ENCODE measurements at places on chromosomes 7 and 10.

DNA sequence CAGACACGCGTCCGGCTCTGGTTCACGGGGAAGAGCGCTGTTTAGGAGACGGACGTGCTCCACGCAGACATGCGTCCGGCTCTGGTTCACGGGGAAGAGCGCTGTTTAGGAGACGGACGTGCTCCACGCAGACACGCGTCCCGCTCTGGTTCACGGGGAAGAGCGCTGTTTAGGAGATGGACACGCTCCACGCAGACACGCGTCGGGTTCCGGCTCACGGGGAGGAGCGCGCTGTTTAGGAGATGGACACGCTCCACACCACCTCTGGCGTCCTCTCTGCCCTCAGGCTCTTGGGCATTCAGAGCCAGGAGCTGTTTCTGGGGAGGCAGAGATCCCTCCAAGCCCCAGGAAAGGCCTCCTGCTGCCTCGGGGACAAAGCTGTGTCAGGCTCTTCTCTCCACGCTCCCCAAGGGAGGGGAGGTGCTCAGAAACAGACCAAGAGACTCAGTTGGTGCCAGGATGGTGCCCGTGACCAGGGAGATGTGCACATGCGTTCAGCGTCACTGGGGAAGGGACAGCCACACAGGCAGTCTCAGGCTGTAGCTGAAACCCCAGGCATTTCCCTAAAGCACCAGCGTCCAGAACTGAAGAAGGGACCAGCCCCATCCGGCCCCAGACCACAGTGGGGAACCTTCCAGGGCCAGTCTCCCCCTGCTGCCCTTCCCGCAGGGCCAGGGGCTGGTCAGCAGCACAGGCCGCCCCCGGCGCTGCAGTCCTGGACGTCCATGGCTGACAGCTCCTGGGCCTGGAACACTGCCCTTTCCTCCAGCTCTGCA is 175.6 kb downstream of the ELFN1 start:
- DNase-seq: no peak

- DNase-seq: no peak
Observed at GRCh38 chr7:30630986-30631385, 36.3 kb downstream of the GARS1 start.

DNA sequence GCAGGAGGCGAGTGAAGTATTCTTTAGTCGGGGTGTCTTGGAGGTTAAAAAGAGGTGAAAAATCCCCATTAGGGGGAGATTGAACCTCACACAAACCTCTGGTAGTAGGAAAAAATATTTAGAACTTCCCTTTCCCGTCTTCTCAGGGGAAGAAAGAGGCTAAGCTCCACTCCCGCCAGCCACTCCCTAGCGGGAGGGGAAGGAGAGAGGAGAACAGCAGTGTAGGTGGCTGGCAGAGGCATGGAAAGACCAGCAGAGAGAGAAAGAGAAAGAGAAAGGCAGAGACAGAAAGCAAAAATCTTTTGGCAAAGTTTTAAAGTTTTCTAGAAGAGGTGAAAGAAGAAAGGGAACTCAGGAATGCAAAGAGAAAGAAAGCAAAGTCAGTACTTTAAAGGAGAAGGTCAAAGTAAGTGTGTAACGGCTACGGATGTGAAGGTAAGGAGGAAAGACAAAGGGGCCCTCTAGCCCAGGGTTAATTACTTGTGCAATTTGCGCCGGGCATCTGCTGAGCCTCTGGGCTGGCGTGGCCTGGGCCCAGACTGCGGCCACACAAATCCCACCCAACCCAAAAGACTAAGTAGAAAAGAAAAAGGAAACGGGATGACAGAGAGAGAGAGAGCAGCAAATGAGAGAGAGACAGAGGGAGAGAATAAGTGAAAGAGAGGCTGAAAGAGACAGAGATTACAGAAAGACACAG is 72.3 kb upstream of the ZNF746 start:
- DNase-seq: no peak

DNA sequence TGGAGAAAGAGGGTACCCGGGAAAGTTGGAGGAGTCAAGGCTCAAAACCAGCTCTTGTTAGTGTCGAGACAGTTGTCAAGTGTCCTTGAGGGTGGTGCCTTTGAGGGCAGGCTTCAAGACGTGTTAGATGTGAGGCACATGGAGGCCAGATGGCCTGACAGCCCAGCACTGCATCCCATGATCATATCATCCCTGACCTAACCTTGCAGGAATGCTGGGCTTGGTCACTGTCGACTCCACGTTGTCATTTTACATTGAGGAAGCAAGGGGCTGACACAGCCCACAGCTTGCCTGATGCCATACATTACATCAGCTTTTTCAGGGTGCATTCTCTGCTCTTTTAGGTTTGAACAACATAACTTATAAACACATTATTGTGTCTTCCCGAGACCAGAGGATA is 114.1 kb downstream of the ABCA13 start:
- peak; percentile 59 for DNase-seq

DNA sequence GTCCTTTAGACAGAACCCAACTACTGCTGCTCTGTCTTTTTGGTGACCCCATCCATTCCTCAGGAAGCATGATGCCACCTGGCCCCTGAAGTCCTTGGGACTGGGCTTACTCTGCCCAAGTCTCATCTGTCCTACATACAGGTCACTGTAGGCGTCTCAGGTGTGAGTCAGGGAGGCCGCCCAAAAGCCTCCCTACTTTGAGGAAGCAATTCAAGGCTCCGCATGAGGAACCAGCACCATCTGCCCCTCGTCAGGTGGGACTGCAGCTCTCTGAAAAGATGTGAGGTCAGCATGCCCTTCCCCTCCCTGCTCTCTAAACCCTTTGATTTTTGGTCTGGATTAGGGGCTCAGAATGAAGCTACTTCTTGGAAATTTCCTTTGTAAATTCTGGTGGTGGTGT is 354.8 kb downstream of the CXCL12 start:
- DNase-seq: no peak

GRCh38 chr7:51314726-51315125 is 1.9 kb downstream of the COBL start:
- DNase-seq: no peak

DNA sequence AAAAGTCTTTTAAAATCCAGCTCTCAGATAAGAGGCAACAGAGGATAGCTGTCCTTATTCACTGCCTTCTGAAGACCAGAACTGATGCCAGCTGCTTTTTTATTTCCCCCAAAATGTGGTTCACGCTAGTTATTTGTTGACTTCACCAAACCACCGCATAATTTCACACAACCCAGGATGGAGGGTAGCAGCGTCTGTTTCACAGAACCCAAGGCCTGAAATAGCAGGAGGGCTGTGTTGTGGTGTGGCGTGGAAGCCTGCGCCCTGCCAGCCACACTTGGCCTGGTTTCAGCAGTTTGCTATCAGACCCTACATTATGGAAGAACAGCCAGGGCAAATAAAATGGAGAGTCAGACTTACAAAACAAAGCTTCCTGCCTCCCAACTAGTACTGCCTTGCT is 155.4 kb downstream of the DYNC1I1 start:
- no peak for DNase-seq

- DNase-seq: no peak
Observed at GRCh38 chr10:126500866-126501265, 112.6 kb upstream of the ADAM12 start.

- DNase-seq: no peak
Observed at GRCh38 chr7:142891490-142892082, 6.0 kb upstream of the TRPV6 start.

DNA sequence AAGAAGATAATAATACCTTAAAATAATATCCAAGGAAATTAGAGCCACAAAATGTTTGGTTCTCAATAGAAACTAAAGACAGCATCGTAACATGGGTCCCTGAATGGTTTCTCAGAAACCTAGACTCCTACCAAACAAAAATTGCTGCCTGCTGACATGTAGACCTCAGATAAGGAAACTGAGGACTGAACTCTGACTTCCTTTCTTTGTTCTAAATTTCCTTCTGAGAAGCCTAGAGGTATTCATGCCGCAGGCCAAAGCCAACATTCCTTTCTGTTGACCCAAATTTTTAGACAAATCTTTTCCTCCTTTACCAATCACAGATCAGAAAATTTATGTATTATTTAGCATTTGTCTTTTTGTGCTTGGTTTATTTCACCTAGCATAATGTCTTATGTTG is 816.7 kb upstream of the PHF14 start:
- DNase-seq: no peak

- no peak for DNase-seq
Observed at GRCh38 chr10:77281719-77282118, 355.9 kb downstream of the KCNMA1 start.

GRCh38 chr10:43094085-43094484 is 17.2 kb downstream of the RET start:
- no peak for DNase-seq

DNA sequence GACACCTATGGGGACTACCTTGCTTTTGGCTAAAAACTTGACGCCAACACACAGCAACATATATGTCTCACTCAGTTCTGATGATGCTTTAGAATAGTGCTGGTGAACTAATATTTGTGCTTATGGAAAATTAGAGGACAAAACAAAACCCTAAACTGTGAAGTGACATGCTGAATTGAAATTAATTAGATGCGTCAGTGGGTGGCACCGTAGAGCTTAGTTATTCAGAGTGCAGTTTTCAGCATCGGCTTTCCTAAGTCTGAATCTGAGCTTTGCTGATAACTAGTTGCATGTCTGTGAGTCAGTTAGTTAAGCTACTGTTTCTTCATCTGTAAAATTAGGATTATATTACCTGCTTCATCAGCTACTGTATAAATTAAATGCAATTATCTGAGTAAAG is 245.0 kb upstream of the SORCS1 start:
- peak; percentile 7 for DNase-seq

DNA sequence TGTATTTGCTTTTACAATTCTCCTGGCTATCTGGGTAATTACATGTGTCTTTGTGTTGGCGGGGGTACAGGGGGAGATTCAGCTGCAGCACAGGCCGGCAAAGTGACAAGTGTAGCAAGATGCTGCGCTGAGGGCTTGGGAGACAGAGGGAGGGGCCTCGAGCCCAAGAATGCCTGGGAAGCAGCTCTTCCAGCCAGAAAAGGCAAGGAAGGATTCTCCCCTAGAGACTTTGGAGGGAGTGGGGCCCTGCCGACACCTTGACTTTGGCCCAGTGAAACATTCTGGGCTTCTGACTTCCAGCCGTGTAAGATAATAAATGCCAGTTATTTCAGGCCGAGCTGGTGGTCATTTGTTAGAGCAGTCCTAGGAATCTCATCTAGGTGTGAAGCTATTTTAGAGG is 7.2 kb upstream of the REPIN1 start:
- DNase-seq: no peak

- no peak for DNase-seq
Observed at GRCh38 chr10:129870961-129871621, 93.0 kb downstream of the EBF3 start.

- peak; percentile 74 for DNase-seq
Observed at GRCh38 chr7:32161708-32162107, 91.5 kb upstream of the PDE1C start.

- DNase-seq: no peak
Observed at GRCh38 chr7:128110641-128111364, 79.6 kb upstream of the LRRC4 start.

- no peak for DNase-seq
Observed at GRCh38 chr7:128456255-128456725, 612 bp downstream of the HILPDA start.

GRCh38 chr10:5958675-5959074 is 18.7 kb downstream of the IL15RA start:
- DNase-seq: no peak

- DNase-seq: peak; percentile 82
Observed at GRCh38 chr10:102419269-102420180, 940 bp upstream of the PSD start.

GRCh38 chr7:74240482-74240881 is 13.7 kb downstream of the RFC2 start:
- no peak for DNase-seq

DNA sequence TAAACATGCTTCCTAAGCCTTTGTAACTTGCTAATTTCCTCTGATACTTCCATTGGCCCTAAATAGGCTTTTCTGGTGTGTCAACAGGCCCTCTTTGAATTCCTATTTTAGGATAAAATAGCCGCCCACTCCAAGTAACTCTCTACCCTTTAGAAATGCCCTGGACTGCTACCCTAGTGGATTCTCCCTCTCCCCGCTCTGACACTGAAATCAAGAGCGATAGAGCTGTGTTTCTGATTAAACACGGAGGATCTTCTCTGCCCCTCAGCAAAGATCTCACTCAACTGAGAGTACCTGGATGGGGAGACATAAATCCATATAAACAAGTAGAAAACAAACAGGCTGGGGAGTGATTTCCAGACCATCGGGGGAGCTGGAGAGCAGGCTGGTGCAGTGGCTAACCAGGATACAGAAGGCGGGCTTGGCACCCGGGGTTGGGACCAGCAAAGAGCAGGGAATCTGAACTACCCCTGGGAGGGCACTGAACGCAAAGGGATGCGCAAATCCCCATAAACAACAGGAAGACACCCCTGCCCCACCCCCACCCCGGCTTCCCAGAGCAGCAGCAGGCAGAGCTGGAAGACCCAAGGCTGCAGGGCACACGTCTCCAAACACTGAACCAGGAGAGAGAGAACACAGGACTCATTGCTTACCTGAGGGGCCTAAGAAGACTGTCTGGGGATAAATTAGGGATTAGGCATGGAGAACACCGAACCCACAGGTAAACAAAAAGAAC is 2.5 kb downstream of the ASB13 start:
- no peak for DNase-seq

- DNase-seq: no peak
Observed at GRCh38 chr7:41731493-41732435, 28.9 kb upstream of the INHBA start.

GRCh38 chr7:65216469-65216868 is 157.2 kb upstream of the ZNF92 start:
- peak; percentile 42 for DNase-seq

DNA sequence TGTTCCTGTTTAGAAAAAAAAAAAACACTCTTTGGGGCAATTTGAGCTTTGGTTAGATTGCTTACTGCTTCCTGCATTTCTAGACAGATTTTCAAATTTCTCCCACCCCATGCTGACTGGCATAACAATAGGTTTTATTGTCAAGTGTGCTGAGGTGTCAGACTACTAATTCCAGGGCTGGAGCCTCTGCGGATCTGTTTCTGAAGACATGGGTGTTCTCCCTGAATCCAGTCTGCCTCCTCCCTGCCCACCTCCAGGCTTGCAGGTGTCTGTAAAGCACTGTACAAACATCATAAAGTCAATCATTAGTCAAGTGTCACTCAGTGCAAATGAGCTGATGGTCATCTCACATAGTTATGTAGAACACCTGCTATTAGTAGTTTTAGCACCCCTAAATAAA is 292.4 kb downstream of the GATA3 start:
- DNase-seq: no peak
